ENCODE measurements at places on chromosomes 13 and 19.

DNA sequence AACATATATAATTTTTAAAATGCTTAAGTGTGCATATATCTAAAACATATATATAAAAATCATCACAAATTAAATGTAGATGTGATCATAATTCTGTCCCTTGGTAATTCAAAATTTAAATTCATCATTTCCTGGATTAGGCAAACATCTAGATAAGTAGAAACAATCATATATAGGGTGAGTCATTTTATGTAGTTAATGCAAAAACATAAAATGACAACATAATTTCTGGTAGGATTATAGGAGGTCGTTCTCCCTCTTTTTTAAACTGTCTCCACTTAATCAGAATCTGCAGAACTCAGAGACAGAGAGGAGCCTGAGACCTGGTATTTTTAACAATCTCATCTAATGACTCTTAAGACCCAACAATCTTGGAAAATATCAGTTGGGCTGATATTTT lies 333.4 kb downstream of the KCTD12 start:
- no peak for DNase-seq

DNA sequence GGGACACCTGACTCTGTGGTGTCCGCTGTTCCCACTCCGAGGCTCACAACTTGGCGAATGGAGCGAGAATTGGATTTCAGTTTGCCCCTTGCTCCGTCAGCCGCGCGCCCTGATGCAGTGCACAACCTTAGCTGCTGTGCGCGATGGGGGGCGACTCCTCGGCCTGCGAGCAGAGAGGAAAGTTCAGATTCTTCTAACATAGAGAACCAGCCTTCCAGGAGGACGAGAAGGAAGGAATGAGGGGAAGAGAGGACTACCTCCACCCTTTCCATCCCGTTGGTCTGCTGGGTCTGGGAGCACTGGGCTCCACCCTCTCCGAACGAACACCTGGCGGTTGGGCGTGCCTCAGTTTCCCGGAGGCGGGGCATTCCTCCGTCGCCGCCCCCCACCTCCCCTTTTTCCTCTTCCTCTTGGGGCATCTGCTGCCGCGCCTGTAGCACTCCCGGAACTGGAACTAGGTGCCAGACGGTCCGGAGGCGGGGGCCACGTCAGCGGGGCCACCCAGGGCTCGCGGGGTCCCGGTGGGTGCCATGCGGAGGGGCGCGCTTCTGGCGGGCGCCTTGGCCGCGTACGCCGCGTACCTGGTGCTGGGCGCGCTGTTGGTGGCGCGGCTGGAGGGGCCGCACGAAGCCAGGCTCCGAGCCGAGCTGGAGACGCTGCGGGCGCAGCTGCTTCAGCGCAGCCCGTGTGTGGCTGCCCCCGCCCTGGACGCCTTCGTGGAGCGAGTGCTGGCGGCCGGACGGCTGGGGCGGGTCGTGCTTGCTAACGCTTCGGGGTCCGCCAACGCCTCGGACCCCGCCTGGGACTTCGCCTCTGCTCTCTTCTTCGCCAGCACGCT lies at the start of gene KCNK6:
Gene KCNK6, plus strand, starts transcription at position 425 of the 838 bp plus-strand sequence. Its CDS starts 106 bp downstream, at position 531.
- no peak for DNase-seq

GRCh38 chr19:31253526-31254179 lies 95.6 kb downstream of the TSHZ3 start:
- no peak for DNase-seq

DNA sequence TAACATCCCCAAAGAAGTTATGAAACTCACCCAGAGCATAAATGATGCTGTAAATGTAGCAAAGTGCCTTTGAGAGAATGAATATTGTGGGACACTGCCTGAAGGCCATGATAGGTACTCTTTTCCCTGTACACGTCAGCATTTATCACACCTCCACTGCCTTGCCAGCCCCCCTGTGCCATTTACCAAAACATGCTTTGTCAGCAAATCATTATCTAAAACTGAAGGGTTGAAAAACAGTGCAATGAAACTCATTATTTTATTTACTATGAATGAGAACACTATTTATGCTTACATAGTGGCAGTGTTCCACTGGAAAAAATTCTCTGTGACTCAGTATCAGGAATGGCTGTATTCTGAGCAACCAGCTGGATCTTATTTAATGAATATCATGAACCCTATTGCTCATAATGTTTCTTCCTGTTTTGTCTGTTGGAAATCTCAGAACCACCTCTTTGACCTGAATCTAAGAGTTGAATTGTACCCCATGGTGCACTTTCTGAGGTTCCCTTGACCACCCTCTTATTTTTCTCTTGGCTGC lies 564.1 kb downstream of the DCT start:
- DNase-seq, result no peak

DNA sequence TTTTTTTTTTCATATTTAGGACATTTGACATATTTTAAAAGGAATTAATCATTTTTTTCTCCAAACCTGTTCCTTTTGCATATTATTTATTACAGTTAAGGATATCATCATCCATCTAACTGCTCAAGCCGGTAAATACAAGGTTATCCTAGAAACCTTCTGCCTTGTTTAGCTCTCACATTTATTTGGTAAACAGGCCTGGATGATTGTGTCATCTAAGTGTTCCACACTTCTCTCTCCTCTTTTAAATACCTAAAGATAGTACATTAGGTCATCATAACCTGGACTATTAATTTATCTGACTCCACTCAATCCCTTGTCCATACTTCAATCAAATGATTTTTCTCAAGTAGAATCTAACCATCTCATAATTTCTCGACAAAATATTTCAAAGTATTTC lies 511.7 kb upstream of the KLHL1 start:
- no peak for DNase-seq

- no peak for DNase-seq
Observed at GRCh38 chr19:38900202-38900629, 447 bp downstream of the NFKBIB start.
